ENCODE measurements at places on chromosomes 16 and 17. TPM values are rescaled to one million over a fixed set of nuclear protein-coding genes. Genes with fewer than 3 reads are reported as not detected.

GRCh38 chr16:28494121-28494851, at the start of gene APOBR:
APOBR (plus strand) TSS chr16:28494643; CDS start chr16:28494682, 39 bp downstream.
- DNase-seq, result peak; percentile 94
- H3K36me3 ChIP-seq, result peaks cover 20% of the 10 kb centered on the region
- peak within 1 kb of the TSS; percentile 58 for H3K4me3 ChIP-seq
- H3K27ac ChIP-seq, result peak within 1 kb of the TSS; percentile 84

GRCh38 chr16:924806-925205, 46.0 kb downstream of the LMF1 start:
- no peak overlapping the region for H3K4me3 ChIP-seq
- H3K4me1 ChIP-seq, result no peaks in the 10 kb centered on the region
- no peak overlapping the region for H3K27ac ChIP-seq
- peaks cover 26% of the 10 kb centered on the region for H3K36me3 ChIP-seq
- no peaks in the 10 kb centered on the region for H3K27me3 ChIP-seq

DNA sequence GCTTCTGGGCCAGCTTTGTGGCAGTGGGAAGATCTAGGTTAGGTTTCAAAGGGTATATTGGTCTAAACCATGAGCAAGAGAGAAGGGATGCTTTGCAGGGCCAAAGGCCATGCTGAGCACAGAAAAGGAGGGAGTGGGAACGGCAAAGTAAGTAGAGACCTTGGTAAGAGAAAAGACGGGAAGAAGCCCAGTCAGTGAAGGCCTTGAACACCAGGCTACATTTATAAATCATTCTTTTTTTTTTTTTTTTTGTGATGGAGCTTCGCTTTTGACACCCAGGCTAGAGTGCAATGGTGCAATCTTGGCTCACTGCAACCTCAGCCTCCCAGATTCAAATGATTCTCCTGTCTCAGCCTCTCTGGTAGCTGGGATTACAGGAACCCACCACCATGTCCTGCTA, 18.1 kb downstream of the TOM1L2 start:
- no peak for DNase-seq
- no peaks in the 10 kb centered on the region for H3K27me3 ChIP-seq
- peaks cover 15% of the 10 kb centered on the region for H3K4me1 ChIP-seq
- H3K36me3 ChIP-seq, result no peaks in the 10 kb centered on the region
- no peak overlapping the region for H3K27ac ChIP-seq

- no peak for DNase-seq
- no peaks in the 10 kb centered on the region for H3K36me3 ChIP-seq
- no peaks in the 10 kb centered on the region for H3K27me3 ChIP-seq
- no peak overlapping the region for H3K4me3 ChIP-seq
- no peak overlapping the region for H3K27ac ChIP-seq
Measured at GRCh38 chr17:72233986-72234385, 113.2 kb downstream of the SOX9 start.

DNA sequence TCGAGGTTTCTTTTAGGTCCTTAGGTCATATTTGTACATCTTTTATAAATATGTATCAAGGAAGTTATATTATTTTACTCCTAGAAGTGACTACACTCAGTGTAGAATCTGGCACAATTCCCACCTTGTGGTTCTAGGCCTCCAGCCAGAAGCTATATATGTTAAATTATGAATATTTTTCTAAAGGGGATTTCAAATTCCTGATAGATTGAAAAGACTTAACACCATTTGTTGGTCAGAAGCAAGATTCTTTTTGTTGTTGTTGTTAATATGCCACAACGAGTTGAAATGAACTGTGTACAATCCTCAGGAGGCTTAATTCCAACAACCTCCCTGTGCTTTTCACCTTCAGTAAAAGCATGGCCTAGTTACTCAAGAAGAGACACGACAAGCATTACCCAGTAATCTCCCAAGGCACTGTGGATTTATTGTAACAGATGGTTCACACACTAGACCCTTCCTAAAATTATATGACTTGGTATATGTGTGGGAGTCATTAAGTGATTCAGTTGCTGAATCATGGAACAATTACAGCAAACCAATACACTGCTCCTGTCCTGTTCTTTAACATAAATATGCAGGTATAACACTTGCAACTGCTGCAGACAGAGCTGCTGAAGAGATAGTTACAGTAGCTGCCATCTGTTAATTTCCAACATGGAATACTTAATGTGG, 964.4 kb upstream of the GOT2 start:
- no peak overlapping the region for H3K4me3 ChIP-seq
- H3K27ac ChIP-seq, result no peak overlapping the region

DNA sequence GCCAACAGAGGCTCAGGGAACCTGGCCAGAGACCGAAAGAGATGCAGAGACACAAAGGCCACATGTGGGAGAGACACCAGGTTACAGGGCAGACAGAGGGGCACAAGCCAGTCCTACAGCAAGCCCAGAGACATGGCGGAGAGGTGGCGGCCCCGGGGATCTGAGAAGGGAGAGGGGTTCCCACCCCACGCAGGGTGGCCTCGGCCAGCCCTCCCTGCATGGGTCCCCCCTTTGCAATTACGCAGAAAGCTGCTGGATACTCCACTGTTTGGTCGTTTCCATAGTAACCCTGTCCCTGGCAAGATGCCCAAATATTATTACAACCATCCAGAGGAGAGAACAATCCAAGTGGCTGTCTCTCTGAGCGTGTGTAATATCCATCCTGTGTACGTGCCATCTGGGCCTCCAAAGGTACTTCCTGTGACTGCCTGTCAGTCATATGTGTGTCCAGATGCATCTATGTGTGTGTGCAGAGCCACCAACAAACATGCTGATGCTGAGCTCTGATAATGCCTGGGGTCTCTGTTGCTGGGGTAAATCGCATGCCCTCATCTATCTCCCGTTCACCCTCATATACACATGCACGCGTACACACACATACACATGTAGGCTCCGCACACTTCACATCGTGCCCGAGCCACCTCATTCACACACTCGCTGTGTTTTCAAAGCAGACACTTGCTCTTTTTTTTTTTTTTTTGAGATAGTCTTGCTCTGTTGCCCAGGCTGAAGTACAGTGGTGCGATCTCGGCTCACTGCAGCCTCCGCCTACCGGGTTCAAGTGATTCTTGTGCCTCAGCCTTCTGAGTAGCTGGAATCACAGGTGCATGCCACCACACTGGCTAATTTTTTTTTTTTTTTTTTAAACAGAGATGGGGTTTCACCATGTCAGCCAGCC, 5.5 kb downstream of the PCGF2 start:
- peaks cover 78% of the 10 kb centered on the region for H3K27me3 ChIP-seq
- no peaks in the 10 kb centered on the region for H3K36me3 ChIP-seq
- no peak for DNase-seq

- no peak for DNase-seq
- H3K36me3 ChIP-seq, result no peaks in the 10 kb centered on the region
- no peak overlapping the region for H3K4me3 ChIP-seq
- H3K27ac ChIP-seq, result no peak overlapping the region
Measured at GRCh38 chr17:71183066-71183660, 937.7 kb upstream of the SOX9 start.

DNA sequence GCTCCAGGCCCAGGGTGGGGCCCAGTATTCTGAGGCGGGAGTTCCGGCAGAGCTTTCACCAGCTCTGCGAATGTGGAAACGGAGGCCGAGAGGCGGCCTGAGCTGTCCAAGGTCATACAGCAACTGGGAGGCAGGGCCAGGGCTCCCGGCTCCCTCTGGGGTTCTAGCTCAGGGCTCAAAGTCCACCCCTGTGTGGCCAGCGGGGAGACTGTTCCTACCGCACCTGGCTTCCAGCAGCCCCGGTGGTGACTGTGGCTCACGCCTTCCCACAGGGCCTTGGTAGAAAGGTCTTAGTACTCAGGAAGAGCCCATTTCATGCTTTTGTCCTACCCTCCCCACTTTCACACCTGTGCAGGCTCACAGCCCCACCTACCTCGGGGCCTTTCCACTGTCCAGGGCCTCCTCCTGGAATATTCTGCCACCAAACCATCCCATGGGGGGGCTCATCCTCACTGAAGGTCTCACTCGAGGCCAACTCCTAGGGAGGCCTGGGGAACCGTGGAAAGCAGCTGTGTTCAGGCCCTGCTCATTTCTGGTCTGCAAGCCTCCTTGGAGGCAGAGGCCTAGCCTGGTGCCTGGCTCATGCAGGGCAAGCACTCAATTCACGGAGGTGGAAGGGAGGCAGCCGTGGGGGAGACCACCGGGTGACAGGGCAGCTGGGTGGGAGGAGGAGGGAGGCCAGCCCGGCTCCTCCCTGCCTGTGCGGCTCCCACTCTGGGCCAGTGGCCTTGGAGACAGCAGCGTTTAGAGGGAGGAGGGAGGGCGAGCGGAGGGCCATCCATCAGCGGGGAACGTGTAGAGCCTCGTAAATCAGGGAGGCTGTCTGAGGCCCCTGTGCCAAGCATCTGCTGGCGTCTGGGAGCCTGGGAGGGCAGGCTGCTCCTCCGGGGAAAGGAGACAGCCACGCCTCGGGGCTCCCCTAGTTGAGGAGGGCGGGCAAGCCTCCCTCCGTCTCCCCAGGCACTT, 12.7 kb upstream of the DOC2B start:
- no peak overlapping the region for H3K27ac ChIP-seq
- no peaks in the 10 kb centered on the region for H3K27me3 ChIP-seq
- DNase-seq, result no peak

GRCh38 chr16:30769379-30770089, 7.4 kb downstream of the RNF40 start:
- H3K4me3 ChIP-seq, result no peak overlapping the region
- H3K36me3 ChIP-seq, result peaks cover 15% of the 10 kb centered on the region
- H3K27ac ChIP-seq, result no peak overlapping the region
- no peaks in the 10 kb centered on the region for H3K27me3 ChIP-seq

DNA sequence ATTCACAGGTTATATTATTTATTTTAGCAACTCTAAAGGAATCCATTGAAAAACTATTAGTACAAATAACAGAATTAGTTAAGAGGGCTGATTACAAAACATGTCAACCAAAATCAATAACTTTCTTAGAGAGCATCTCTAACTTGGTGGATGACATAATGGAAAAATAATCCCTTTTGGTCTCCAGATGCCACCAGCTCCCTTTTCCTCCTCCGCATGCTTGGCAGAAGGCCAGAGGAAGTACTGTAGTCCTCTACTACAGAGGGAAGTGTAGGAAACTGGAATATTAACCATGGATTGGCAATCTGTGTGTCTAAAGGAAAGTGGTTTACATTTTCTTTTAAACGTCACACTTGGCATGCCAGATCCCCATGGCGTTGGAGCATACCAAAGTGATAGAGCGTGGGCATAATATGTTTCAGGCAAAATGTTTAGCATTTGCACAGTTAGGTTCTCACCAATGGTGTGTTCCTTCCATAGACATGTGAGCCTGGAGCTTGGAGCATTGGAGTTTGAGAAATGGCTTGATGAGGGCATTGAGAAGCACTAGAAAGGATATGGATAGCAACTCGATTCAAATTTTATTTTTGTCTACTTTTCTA, 106.3 kb downstream of the PRKCB start:
- H3K27me3 ChIP-seq, result no peaks in the 10 kb centered on the region
- no peak overlapping the region for H3K27ac ChIP-seq
- H3K4me3 ChIP-seq, result no peak overlapping the region
- peaks cover 3% of the 10 kb centered on the region for H3K4me1 ChIP-seq
- DNase-seq, result no peak

- no peaks in the 10 kb centered on the region for H3K27me3 ChIP-seq
- H3K27ac ChIP-seq, result no peak overlapping the region
Measured at GRCh38 chr16:66093191-66093590, 273.3 kb upstream of the CDH5 start.

GRCh38 chr17:76726231-76726775, at the start of gene JMJD6:
JMJD6 (minus strand) TSS chr17:76726606; CDS start chr17:76726475, 131 bp downstream.
- H3K27ac ChIP-seq, result peak within 1 kb of the TSS; percentile 98
- H3K4me1 ChIP-seq, result peaks cover 23% of the 10 kb centered on the region
- no peaks in the 10 kb centered on the region for H3K27me3 ChIP-seq
- peaks cover 39% of the 10 kb centered on the region for H3K36me3 ChIP-seq
- no peak for DNase-seq
- H3K4me3 ChIP-seq, result peak within 1 kb of the TSS; percentile 90

DNA sequence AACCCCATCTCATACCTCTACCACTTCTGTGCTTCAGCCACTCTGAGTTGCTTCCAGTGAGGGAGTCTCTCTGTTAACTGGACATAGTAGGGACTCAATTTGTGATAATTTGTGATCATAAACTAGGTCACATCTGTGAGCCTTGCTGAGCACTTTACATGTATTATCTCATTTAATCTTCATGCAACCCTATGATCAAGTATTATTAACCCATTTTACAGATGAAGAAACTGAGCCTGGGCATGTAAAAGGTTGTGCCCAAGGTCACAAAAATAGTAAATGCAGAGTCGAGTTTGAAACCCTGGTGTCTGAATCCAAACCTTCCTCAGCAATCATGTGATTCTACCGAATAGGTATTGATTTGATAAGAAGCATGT, 18.6 kb downstream of the PDP2 start:
- no peak overlapping the region for H3K4me3 ChIP-seq
- peaks cover 2% of the 10 kb centered on the region for H3K27me3 ChIP-seq
- H3K27ac ChIP-seq, result no peak overlapping the region
- H3K4me1 ChIP-seq, result no peaks in the 10 kb centered on the region

DNA sequence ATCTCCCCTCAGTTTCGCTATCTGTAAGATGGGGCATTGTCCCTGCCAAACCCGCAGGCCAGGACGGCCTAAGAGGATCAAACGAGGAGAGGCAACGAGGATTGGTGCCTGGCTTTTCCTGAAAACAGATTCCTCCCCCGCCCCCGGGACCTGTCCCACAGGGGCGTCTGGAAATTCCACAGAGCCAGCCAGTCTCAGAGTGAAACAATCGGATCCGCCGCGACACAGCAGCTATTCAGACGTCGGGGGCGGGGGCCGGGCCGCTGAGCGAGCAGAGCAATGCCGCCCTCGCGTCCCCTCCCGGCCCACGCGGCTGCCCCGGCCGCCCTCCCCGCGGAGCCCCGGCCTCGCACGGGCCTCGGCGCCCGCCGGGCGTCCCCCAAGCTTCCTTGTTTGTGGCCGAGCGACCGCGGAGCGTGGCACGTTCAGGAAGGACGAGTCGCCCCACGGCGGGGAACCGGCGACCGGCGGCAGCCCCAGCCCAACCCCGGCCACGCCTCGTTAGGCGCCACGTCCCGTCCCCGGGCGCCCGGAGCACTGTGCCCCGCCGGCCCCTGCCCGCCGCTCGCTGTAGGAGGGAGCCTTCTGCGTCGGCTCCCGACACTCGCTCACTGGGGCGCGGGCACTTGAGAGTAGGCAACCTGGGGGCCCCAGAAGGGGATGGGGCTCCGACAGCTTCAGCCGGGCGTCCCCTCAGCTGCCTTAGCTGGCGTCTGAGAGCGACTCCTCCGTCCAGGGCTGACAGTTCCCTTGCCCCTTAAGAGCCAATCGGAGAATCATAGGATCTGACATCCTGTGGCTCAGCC, 29.6 kb upstream of the PHOSPHO1 start:
- H3K36me3 ChIP-seq, result no peaks in the 10 kb centered on the region
- peaks cover 5% of the 10 kb centered on the region for H3K4me1 ChIP-seq
- no peak overlapping the region for H3K27ac ChIP-seq
- DNase-seq, result peak; percentile 32
- peaks cover 33% of the 10 kb centered on the region for H3K27me3 ChIP-seq
- H3K4me3 ChIP-seq, result peak overlapping the region; percentile 52

The OTOP2 gene
- not detected for total RNA-seq

The RDM1 gene
- 0.40 TPM for total RNA-seq

The PRAC1 gene
- not detected for total RNA-seq

The TMC6 gene
- total RNA-seq, result 616 TPM
